ENCODE measurements at places on chromosomes 12 and 14. TPM values are rescaled to one million over a fixed set of nuclear protein-coding genes. Genes with fewer than 3 reads are reported as not detected.

GRCh38 chr14:84068288-84068687, 1461.7 kb upstream of the FLRT2 start:
- no peak for ATAC-seq

GRCh38 chr14:21846227-21846885, 172.7 kb upstream of the OR4E1 start:
- ATAC-seq: peak; percentile 83

DNA sequence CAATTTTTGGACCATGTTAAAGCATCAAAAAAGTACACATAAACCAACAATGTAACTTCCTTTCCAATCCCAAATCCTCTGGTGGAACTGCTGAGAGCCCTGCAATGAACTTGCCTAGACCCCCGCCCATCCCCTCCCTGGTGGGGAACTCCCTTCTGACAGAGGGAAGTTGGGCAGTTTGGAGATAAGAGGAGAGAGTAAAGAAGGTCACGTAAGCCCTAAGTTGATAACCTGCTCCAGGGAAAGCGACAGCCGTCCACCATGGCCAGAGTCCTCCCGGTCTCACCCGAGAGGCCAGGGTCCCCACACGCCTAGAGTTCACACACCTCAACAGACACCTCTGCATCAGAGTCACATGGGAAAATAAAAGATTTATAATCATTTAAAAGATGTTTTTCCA, 138.7 kb downstream of the EGLN3 start:
- no peak for ATAC-seq

DNA sequence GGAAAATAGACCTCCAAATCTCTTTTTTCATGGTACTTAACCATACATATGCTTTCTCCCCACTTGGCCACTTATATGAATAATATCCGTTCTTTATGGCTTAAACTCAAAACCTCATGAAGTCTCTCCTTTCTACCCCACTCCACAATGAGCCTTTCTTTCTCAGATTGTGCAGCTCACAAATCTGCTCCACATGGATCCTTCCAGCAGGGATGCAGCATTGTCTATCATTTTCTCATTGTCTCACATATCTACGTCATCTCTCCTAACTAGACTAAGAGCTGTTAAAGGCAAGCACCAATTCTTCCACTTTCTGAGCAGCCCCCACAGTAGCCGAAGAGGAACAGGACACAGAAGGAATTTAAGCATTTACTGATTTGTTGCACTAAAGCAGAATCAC, 106.4 kb downstream of the HECTD4 start:
- ATAC-seq: no peak

DNA sequence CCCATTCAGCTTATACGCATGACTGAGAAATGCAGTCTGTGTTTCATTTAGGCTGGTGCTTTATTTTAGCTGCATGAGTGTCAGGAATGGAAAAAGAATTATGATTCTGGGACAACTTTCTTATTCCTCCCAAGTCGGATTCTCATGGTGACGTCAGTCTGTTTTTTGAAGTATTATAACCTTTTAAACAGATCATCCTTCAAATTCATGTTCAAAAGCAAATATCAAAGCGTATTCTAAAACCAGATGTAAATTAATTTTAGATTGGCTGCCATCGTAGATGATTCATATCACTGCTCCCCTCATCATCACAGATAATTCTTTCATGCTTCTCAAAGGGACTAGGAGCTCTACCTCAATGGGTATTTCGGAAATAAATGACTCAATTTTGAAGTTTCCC, 15.0 kb downstream of the FNTB start:
- ATAC-seq: peak; percentile 22

NTN4 gene
- total RNA-seq: 0.34 TPM

PPM1H gene
- total RNA-seq: not detected

SPIC gene
- total RNA-seq: not detected
